ENCODE measurements at places on chromosomes 1 and 21.

- DNase-seq, result no peak
These were observed 333.8 kb downstream of the ST6GALNAC3 start for GRCh38 chr1:76408303-76408702.

- no peak for DNase-seq
These were observed 79.6 kb downstream of the PIK3CD start for GRCh38 chr1:9731051-9731537.

- no peak for DNase-seq
These were observed 39.8 kb downstream of the TGFBR3 start for GRCh38 chr1:91846007-91846638.

DNA sequence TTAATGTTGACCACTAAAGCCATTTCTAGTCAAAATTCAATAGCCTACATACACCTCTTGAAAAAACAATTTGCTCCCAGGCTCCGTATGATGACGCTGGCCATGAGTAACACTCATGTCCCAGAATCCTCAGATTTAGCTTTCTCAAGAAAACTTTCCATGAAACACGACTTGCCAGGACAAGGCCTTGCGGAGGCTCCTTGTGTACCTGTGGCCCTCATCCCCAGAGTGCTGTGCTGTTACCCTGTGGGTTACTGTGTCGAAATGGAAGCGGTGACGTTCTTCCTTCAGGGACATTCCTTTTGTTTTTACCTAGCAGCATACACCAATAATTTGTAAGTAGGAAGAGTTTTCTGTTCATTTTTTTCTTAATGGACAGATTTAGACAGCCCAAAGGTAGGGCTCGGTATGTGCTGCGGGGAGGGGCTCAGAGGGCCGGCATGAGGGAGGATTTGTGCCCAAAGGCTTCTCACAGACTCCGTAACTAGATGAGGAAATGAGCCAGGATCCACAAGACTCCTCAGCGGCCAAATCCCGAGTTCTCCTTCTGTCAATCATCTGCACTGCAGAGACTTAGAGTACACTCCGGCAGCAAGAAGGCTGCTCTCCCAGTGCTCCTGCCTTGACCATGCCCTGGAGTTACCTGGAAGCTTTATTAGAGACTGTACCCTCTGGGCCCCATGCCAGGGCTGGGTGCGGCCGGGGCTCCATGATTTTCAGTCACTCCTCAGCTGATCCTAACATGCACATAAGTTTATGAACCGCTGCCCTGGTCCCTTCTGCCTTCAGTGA, 17.8 kb downstream of the GNG12 start:
- DNase-seq, result no peak

DNA sequence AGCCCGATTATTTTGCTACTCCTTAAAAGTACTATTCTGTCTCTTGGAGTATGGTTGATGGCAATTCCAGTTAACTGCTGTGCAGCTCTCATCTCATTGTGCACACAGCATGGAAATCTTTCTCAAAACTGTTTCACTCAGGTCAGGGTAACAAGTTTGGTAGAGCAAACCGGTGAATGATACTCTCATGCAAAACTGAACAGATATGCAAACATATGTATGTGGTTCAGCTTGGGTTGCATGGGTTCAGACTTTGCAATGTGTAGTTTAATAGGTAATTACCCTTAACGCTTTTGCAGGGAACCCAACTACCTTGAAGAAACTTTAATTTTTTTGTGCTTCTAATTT, 2.2 kb downstream of the GADD45A start:
- no peak for DNase-seq

DNA sequence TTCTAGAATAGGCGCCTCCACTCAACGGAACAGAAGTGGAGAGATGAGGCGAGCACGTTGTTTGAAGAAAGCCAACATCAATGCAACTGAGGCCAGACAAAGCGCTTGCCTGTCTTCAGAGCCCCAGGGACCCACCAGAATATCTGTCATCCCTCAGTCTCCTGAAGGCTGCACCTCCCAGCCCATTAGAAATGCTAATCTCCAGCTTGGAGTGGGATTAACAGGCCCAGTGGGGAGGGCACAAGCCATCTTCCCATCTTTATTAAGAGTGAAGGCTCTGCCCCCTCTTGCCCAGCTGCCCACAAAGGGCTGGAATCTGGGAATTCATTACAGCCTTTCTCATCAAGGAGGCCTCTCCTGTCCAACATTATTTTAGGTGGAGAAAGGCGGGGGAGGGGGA, 16.8 kb upstream of the CNTN2 start:
- DNase-seq, result no peak

DNA sequence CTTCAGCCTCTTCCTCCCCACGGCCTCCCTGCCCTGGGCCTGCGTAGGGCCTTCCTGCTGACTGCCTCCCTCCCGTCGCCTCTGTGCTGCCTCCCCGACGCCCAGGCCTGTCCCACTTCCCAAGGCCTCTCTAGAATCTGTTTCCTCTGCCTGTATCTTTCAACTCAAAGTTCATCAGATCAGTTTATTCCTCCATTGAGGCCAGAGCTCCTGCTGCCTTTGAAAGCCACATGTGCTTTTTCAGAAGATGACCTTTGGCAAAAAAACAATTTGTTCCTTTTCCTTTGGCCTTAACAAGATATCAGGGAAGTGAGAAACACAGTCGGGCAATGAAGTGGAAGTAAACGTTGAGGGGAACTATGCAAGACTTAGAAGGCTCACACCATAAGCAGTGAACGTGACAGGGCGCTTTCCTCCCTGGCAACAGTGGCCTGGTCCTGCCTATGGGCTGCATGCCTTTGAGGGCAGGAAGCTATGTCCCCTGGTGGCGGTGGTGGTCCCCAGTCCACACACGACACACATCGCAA, 85.9 kb downstream of the PSMG1 start:
- DNase-seq, result no peak
